NCI-H1092 treated with DMSO at 0.1 percent for 48 hours (cell line): ENCODE measurements at places on chromosomes 1 and 21.

DNA sequence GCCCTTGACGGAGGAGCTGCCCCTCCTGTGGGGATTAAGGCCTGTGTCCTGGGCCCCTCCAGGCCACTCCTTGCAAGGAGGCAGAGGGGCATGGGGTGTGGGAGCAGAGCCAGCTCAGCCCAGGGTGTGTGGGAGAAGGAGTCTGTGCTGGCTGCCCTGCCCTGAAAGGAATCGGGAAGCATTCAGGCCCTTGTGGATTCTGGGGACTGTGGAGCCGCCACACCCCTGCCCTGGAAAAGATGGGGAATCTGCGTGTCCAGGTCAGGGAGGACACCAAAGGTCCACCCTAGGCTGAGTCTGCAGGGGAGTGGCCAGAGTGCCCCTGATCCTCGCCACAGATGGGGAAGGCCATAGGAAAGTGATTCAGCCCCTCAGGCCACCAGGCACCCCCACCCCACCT, 16.5 kb upstream of the PRDM16 start:
- DNase-seq = no peak

DNA sequence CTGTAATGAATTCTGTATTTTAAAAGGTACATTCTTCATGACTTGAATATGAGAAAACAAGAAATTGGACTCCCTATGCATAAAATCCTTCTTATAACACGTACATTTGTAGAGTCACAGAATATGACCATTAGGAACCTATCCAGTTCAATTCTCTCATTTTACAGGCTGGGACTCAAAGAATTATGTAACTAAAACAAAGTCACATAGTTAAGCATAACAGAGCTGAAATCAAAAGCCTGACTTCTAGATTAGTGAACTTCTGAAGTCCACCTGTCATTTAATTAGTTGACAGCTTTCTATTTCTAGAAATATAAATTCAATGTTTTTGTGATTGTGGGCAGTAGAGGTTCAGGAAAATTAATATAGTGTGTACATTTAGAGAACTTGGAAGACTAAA, 20.3 kb upstream of the TTLL7 start:
- DNase-seq = no peak

DNA sequence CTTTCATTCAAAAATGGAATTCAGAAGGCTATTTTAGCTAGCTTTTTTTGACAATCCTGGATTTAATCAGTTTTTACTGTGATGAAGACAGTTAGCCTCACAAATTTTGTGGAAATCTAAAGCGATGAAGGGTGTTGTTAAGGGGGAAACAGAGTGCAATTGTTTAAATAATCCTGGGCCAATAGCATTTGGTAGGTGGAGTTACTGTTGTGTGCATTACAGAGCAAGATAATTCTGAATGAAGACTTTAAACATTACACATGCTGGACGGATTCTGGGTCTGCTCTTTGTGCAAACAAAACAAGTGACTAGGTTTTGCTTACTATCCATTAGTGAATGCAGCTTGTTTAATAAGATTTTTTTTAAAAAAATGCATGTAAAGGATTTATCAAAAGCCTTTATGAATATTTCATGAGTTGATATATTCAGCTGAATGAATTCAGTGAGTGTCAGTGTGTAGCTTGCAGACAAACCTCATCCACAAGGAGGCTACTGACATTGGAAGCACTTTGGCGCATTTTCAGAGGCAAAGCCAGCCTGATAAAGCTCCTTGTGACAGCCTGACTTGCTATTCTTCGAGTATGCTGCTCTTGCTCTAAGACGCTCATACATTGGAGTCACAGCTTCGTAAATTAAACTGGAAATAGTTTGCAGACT, 199.6 kb downstream of the PDE4B start:
- DNase-seq = no peak

- no peak for DNase-seq
Observed at GRCh38 chr1:96981181-96981580, 259.6 kb downstream of the PTBP2 start.

GRCh38 chr1:22352896-22353295, 98.8 kb upstream of the ZBTB40 start:
- no peak for DNase-seq

DNA sequence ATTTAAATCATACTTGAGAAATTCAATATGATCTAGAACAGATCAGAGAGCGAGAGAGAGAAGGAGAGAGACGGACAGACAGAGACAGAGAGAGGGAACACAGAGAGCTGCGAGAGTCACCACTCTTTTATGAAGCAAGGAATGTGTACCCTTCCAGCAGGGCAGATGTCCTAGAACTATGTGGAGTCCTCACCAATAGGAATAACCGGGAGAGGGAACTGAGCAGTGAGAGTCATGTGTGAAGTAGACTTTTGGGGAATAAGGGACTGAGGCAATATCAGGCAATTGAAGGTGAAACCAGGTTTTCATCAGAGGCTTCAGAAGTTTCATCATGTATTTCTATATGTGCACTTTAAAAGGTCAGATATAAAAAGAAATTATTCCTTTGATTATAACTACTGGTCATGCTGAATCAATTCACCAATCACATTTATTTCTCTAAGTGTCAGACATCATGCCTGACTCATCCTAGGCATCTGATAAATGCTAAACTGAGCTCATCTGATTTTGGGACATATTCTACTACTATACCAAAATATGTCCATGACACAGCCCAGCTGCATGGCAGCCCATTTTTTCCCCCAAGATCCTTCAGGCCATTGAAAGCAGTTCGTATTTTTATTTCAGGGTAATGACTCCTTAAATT, 22.4 kb downstream of the VTCN1 start:
- DNase-seq = no peak

GRCh38 chr1:17877896-17878295, 122.8 kb downstream of the ACTL8 start:
- no peak for DNase-seq

DNA sequence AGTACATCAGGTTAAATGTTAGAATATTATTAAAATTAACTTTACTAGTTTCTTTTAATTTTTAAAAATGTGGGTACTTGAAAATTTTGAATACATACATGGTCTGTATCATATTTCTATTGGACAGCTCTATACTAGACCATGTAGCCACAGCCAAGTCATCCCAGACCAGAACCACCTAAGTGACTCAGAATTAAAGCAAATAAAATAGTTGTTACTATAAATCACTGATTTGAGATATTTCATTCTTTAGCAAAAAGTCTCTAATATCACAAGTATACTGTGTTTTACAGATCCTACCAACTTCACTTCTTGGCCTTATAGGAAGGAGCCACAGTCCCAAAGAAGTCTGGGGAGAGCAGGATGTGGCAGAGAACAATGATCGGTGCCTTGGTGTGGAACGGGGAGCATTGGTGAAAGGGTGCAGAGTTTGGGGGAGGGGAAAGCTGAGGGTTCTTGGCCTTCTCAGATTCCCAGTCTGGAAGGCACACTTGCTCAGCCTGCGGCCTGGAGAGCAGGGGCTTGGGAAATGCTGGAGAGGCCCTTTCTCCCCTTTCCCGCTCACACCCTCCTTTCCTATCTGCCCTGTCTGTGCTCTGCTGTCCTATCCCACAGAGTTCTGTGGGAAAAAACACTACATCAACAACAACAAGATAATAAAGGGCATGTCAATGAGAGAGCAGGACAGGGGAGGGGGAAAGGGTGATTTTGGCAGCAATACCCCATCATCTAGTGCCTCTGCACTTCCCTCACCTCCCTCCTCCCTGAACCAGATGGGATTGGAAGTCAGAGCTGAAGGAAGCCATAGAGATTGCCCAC, 122.1 kb downstream of the NGF start:
- DNase-seq = no peak

- DNase-seq = peak; percentile 18
Observed at GRCh38 chr1:207981976-207982375, 71.1 kb upstream of the CD34 start.

DNA sequence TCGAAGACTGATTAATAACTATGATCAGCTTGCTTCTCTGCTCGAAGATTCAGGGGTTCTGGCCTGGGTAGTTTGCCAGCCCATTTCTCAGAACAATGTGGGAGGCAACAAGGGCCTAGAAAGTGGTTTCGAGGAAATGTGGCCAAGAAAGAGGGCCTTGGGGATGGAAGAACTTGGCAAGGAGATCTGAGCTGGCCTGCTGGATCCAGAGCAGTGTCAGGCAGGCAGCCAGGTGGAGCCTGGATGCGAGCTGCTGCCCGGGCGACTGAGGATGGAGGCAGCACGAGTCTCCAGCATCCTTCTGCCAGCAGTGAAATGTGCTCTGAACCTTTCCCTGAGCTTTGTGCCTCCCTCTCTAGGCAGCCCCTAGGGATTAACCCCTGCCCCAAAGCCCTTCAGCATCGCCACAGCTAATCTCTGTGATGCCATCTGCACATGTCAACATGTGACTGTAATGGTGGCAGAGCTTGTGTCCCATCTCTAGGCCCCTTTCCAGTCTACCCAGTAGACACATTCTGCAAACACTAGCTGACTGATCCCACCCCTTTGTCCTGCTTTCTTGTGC, 61.0 kb upstream of the NEK2 start:
- DNase-seq = no peak

DNA sequence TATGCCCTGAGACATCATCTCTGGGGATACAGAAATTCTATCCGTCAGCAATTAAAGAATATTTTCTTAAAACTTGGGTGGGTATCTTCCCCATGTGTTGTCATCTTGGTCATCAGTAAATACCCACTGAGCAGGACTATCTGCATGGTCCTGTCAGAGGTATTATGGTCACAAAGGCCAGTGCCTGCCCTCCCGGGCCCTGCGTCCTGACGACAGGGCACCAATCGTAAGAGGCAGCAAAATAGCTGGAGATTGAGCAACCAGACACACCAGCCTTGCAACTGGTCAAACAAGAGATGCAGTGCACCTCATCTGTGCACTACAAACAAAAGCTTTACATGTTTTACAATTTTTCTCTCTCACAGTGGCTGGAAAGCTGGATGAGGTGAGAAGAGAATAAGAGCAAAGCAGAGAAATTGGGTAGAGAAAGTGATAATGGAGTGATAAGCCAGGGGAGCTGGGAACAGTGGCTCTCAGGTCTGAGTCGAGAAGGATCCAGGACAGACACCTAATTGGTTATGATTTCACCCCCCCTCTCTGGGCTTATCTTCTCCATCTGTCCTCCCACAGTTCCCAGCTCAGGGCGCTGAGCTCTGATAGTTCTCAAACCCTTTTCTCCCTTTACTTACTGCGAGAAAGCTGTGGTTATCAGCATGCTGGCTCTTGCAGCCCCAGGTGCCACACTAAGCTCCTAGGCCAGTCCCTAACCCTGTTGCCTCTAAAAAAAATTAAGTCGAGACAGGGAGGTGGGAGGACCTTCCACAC, 8.8 kb upstream of the SRP9 start:
- DNase-seq = no peak

DNA sequence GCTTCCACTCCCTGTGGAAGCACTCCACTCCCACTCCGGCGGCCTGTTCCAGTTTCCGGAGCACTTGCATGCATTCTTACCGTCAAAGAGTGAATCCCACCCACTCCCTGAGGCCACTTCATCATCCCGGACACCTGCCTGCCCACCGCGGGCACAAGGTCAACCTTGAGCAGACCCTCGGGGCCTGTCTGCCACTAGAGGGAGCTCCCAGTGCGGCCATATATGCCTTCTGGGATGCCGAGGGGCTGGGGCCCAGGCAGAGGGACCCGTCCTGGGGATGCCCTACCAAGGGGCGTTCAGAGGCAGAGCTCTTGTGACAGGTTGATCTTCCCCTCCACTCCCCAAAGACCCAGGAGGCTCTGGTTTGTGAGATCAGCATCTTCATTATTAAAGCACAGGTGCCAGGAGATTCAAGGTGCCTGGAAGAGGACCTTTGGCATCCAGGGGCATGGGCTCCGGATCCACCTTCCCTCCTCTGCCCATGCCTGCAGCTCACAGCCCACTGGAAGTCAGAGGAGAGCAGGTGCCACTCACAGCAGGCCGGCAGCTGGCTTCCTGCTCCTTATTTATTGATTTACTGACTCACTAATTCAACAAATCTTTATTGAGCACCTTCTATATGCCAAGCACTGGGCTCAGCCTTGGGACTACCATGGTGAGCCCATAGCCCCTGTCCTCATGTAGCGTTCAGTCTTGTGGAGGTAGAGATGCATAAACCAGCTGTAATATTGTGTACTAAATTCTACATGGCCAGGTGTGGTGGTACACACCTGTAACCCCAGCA, 47.3 kb downstream of the UBIAD1 start:
- DNase-seq = peak; percentile 20

DNA sequence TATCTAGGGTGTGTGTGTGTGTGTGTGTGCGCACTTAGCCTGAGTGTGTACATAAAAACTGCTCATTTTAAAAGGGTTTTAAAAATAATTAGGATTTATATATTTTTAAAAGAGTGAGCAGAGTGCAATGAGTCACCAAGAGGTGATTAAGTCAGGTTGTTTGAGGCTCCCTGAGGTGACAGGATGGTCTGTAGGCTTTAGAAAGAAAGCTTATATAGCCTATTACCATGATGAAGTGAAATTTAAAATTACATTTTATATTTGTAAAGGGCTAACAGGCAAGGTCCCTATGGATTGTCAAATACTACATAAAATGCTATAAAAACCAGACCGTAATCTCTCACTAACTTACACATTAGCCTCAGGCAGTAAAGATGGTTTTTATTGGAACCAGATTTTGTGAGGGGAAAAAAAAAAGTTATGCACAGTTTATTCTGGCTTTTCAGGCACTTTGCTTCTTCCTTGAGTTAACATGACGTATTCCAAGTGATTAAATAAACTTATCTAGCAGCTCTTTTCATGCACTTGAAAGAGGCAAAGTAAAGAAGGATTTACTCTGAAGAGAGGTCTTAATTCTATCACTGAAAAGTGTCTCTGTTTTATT, 711.7 kb upstream of the PTBP2 start:
- no peak for DNase-seq

DNA sequence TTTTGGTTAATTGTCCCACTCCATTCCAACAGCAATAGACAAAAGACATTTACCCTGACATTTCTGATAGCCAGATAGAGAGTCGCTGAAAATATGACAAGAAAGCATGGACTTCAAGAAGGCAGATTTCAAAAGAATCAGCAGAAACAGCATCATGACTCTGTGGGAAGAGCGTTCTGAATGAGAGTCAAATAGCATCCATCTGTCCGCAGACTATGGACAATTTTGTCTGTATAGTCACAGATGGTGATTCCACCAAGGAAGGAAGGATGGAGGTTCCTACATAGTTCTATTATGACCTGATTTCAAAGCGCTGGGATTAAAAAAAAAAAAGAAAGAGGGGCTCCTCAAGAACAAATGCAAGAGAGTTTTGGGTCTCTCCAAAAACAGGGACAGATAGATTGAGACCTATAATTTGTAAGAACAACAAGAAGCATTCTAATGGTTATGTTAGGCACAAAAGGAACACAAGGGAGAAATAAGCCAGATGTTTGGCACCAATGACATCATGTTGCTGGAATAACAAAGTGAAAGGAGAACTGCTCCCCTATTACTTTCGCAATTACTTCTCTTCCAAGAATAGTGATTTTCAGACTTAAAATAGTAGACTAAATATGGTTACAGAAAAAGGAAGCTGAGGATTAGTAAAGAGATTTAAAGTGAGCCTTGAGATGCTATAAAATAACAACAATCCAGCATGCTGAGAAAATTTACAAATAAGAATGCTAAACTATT, 28.5 kb downstream of the NIBAN1 start:
- no peak for DNase-seq

GRCh38 chr21:28993293-28993629, 584 bp upstream of the LTN1 start:
- no peak for DNase-seq

- DNase-seq = no peak
Observed at GRCh38 chr1:4838231-4838630, 183.8 kb downstream of the AJAP1 start.

GRCh38 chr1:67838180-67838910, 5.1 kb upstream of the GNG12 start:
- no peak for DNase-seq

- peak; percentile 74 for DNase-seq
Observed at GRCh38 chr1:168801032-168801745, 72.2 kb upstream of the DPT start.
